ENCODE measurements at places on chromosomes 12 and 14.
A peak's percentile ranks its signal among the peaks of the same experiment; 100 is the strongest.

GRCh38 chr12:22658214-22658613 lies 33.2 kb downstream of the ETNK1 start:
- no peak for DNase-seq

DNA sequence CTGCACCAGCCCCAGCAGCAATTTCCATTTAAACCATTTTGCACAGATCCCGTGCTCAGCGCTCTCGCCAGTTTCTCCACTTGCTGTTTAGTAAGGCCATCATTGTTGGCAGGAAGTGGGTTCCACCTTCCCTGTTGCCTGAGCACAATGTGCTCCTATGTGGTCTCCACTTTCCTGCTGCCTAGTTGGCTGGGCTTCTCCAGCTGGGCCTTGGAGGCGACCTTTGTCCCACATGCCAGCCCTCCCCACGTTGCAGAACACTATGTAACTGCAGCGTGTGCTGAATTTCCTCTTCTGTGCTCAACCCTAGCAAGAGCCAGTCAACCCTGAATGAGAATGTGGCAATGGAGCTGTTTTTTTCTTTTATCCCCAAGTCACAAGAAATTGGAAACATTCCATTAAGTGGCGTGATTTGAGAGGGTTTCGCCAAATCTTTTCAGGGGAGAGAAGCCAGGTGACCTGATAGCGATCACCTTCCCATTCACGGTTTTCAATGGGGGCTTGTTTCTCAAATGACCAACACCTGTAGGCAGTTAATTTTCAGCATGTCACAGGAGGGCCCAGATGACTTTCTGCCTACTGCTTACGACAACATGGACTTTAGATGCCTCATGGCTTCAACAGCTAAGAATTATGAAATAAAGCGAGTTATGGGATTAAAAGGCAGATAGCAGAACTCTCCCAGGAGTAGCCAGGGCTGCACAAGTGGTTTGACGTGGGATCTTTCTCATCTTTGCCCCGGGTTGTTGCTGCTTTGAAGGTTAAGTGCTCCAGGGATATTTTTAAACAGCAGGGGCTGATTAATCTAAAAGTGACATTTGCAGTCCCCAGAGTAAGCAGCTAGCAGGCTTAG lies at the start of gene ACACB:
Gene ACACB, plus strand, starts transcription at position 830 of the 853 bp plus-strand sequence. CDS start 22,819 bp downstream, outside the sequence.
- no peak for DNase-seq

DNA sequence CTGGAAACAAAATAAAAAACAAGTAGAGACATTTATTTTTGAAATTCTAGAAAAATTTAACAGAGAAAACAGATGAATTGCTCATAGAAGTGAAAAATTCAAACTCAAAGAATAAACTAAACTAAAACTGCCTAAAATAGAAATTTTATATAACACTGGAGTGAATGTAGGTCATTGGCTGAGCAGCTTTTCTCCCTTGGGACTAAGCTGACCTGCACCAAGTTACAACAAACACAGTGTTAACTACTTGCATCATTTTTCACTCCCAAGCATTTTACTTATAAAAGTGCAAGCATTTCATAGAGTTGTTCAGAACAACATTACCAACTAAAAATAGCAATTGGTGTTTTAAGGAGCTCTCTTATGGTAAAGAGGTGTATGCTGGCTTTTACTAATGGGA lies 298.1 kb downstream of the MED13L start:
- no peak for DNase-seq

DNA sequence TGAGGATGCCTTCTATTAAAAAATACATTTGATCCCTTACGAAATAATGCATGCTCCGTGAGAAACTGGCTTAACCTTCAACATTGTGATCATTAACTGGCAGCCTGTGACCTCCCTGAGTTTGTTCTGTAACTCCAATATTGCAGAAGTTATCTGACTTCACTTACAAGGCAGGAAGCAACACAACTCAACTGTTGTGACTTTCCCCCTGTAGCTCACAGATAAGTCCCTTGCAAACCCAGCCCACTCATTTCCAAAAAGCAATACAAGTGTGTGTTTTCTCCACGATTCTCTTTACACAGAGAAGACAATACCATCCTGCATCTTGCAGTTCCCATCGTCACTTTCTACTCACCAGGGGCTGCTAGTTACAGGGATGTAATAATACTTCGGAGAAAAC lies 304.7 kb upstream of the TMEM132C start:
- DNase-seq, result no peak

DNA sequence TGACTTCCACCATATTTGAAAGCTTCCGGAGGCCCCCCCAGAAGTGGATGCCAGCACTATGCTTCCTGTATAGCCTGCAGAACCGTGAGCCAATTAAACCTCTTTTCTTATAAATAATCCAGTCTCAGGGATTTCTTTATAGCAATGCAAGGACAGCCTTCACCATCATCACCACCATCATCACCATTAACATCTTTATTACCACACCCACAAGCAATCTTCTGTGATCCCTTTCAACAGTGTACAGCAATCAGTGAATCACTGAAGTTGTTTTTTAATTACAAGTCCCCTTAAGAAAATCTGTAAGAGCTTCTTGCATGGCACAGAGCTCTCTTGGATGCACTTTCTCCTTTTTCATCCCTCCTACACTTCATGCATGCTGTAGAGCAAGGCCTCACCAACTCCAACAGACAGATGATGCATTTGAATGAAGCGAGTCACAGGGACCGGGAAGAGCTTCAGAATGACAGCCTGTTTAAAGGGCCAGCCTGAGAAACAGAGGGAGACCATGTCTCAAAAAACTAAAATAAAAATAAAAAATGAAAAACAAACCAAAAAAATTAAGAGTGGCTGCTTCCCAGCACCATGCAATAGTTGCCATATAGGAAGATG lies 83.6 kb upstream of the VASH1 start:
- DNase-seq, result no peak

- no peak for DNase-seq
Measured at GRCh38 chr14:74988131-74988530, 14.6 kb upstream of the EIF2B2 start.

DNA sequence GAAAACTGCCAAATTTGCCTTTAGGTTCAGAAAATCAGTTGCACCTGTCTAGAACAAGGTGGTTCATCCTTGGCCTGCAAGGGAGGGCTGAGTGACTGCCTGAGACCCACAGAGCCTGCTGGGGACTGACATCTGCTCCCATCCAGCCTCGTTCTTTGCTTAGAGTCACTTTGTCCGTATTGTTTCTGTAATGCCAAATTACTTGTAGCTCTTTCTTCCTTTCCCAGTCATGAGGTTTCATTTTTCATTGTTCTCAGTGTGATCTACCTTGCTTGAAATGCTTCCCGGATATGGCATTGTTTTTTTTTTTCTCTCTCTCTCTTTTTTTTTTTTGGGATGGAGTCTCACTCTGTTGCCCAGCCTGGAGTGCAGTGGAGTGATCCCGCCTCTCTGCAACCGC lies 21.3 kb downstream of the TSPAN9 start:
- no peak for DNase-seq

GRCh38 chr14:69880044-69880487 lies 850 bp downstream of the SMOC1 start:
- no peak for DNase-seq

- no peak for DNase-seq
Measured at GRCh38 chr14:30798961-30799360, 75.4 kb upstream of the COCH start.

DNA sequence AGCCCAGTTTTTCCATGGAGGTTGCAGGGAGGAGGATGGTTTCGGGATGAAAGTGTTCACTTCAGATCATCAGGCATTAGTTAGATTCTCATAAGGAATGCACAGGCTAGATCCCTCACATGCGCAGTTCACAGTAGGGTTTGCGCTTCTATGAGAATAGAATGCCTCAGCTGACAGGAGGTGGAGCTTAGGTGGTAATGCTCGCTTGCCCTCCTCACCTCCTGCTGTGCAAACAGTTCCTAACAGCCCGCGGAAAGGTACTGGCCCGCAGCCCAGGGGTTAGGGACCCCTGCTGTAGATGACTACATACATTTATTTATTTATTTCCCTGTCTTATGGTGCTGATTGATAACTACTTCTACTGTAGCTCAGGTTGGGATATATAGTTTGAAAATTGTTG lies 93.2 kb downstream of the FBXO33 start:
- DNase-seq, result no peak

DNA sequence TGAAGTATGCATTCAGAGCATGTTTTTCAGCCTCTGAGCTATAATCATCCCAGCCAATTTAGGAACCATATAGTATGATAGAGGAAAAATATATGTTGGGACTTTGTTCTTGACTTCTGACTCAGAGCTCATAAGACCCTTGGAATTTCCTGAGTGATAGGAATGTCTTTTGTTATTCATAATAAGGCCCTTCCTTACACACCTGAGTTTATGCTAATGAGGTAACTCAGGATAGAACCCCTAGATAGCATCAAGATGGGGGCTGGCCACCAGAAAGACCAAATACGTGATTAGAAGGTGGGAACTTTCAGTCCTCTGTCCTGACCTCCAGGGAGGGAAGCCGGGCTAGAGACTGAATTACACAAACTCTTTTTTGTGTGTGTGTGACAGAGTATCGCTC lies 32.4 kb upstream of the PLEK2 start:
- no peak for DNase-seq

GRCh38 chr14:75174066-75174465 lies 2.3 kb downstream of the TMED10 start:
- no peak for DNase-seq

GRCh38 chr12:49059299-49060171 lies 1.1 kb downstream of the KMT2D start:
- DNase-seq, result no peak

DNA sequence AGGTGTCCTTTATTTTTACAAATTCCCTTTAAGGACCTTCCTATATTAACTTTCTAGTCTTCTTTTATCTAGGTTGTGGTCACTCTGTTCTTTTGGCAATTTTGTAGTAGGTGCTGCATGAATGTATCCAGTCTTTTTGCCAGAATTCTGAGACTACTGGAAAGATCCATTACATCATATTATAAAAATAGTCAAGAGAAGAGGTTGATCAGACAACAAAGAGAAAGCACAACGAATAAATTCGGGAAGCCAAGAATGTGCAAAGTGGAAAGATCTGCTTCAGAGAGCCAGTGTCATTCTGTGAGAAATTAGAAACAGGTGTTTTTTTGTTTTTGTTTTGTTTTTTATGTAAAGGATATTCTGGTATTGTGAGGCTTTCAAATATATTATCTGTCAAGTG lies 15.8 kb upstream of the SLC16A7 start:
- no peak for DNase-seq

DNA sequence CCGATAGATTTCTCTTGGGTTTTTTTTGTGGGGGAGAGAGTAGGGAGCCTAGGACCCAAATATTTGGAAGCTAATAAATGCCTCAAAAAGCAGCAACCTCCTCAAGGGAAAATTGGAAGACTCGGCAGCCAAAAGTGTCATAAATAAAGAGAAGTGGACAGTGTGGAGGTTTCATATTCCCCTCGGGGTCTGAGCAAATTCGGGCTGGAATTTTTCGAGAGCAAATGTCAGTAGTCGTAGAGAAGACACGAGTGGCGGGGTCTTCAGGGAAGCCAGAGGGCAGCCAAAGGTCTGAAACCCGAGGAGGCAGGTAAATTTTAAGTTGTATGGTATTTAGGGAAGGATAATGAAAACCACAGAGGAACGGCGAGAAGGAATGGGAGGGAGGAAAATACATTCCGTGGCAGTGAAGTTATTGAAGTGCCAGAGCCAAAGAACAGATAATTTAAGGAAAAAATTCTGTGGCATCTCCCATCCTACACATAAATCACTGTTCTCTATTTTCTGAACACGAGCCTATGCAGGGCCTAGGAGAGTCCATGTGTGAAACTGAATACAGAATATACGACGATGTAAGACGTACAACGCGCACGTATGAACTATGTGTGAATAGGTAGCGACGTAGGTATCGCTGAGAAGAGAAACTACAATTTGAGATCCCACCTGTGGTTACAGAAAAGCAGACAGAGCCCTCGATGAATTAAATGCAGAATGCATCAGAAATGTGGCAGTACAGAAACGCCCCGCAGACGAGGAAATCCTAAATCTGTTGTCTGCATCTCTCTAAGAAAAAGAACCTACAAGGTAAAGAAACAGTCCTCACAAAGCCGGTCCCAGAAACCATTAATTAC lies 12.9 kb downstream of the BCL11B start:
- no peak for DNase-seq

DNA sequence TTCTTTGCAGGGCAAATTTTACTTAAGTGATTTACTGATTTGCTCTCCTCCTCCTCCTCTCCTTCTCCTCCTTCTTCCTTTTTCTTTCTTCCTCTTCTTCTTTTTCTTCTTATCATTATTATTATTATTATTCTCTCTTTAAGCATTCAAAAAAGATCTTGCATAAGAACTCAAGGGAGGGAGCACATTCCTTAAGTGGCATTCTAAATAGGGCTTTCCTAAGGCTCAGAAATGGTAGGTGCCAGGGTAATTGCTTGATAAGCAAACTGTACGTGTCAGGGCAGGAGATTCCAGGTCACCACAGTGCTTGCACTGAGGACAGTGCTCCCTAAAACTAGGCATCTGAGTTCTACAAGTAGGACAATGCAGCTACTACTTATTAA lies 92.4 kb downstream of the SPTSSA start:
- no peak for DNase-seq

DNA sequence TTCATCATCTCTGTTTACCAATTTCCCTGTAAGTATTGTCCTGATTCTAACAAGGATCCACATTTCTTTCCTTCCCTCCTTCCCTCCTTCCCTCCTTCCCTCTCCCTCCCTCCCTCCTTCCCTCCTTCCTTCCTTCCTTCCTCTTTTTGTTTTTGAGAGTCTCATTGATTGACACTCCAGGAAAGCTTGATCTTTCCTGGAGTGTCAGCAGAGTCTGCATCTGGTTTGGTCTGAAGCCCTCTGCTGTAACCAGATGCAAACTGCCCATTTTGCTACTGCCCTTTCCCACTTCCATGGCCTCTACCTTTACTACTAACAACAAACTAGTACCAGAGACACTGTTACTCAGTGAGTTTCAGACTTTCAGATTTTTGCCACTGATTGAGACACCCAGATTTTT lies 14.4 kb upstream of the OR6C65 start:
- DNase-seq, result no peak

DNA sequence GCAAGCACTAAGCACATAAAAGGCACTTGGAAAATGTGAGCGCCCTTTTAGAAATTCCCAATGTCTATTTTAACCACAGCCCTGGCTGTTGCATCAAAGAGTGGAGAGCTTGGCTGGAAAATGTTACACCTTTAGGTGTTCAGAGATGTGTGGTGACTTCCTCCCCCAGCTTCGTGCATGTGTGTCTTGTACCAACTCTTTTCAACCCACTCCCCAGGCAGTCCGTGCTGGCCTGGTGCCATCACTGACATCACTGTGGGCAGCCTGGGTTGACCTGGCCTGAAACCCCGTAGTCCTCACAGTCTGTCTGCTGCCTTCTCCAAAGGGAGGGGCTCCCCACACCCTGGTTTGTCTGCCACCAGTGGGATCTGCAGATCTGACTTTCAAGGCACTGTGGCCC lies 101.8 kb downstream of the SCARB1 start:
- DNase-seq, result peak; percentile 8

All from NK-92 treated with Interleukin-12 subunit alpha and Interleukin-12 subunit beta, amount 100 ng/mL, for 24 hours (cell line).